ENCODE measurements at places on chromosomes 3 and 15.

GRCh38 chr15:52255935-52256334 lies 39.7 kb downstream of the MYO5C start:
- no peak for DNase-seq

DNA sequence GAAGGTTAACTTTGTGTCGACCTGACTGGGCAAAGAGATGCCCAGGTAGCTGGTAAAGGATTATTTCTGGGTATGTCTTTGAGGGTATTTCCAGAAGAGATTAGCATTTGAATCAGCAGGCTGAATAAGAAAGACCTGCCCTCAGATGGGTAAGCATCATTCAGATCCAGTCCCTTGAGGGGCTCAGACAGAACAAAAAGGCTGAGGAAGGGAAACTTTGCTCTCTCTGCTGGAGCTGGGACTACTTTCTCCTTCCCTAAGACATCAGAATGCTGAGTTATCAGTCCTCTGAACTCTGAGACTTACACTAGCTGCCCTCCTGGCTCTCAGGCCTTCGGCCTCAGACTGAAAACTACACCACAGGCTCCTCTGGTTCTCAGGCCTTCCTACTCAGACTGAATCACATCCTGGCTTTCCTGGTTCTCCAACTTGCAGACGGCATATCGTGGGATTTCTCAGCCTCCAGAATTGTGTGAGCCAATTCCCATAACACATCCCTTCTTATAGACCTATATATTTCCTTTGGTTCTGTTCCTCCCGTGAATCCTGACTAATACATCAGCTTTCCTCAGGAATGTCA lies 982.9 kb downstream of the TUSC7 start:
- no peak for DNase-seq

- no peak for DNase-seq
Measured at GRCh38 chr3:113070681-113071113, 79.9 kb downstream of the GTPBP8 start.

GRCh38 chr3:15926871-15927270 lies 129.1 kb upstream of the ANKRD28 start:
- DNase-seq, result no peak

DNA sequence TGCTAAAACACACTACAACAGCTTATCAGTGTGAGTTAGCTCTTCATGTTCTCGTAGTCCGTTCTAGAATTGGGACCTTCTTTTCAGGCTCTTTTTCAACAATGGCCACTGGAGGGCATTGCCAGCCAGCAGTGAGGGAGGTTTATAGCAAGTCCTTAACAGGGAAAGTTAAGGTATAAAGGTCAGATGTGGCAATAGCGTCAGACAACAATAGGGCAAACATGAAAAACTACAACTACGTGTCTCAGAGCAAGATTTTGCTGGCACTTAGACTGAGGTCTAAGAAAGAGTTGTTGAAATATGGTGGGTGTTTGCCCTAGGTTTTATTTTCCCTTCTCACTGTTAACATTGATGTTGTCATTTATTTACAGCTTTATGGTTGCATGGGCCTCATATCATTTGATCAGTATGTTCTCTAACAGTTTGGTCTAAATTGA lies 161.4 kb downstream of the GMNC start:
- DNase-seq, result peak; percentile 51

DNA sequence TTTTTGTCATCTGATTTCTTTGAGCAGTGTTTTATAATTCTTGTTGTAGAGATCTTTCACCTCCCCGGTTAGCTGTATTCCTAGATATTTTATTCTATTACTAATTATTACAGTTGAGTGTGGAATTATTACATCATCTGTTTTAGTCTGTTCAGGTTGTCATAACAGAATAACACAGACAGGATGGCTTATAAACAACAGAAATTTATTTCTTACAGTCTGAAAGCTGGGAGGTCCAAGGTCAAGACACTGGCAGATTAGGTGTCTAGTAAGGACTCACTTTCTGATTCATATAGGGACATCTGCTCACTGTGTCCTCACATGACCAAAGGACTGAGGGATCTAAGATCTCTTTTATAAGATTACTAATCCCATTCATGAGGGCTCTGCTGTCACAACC lies 121.3 kb upstream of the THBS1 start:
- DNase-seq, result no peak

DNA sequence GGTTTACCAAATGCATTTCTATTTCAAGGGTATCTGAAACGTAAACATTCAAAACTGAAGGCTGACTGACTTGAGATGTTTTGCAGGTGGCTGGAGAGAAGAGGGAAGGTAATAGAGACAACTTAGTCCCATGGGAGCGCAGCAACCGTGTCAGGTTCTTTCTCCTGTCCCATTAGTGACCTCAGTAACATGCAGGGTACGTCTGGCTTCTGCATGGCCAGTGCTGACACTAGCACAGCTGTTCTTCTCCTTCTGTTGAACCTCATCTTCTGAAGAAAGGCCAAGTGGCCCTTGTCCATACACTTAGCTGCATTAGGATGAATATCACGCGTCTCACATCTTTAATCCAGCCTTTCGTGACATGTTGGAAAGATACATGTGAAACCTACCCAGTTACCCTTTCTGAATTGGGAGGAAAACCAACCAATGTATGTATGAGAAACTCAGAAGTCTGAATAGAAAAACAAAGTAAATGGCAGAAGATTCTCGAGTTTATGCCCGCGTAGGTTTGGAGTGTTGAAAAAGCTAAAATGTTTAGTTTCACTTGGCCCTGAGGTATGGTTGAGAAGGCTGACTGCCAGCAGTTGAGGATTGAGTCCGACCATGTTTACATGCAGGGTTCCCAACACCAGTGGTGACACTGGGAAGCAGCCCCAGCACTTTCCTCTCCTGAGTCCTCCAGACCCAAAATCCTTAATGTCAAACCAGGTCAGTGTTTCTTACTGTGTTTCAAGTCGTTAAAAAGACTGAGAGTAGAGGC lies 10.3 kb downstream of the NCBP2 start:
- no peak for DNase-seq

GRCh38 chr15:73928241-73928579 lies 1.9 kb downstream of the LOXL1 start:
- no peak for DNase-seq

- DNase-seq, result no peak
Measured at GRCh38 chr15:64429448-64429847, 30.9 kb upstream of the ZNF609 start.

- no peak for DNase-seq
Measured at GRCh38 chr3:77038468-77038929, 1.4 kb upstream of the ROBO2 start.

GRCh38 chr3:108428586-108428985 lies 81.8 kb downstream of the MYH15 start:
- DNase-seq, result no peak

DNA sequence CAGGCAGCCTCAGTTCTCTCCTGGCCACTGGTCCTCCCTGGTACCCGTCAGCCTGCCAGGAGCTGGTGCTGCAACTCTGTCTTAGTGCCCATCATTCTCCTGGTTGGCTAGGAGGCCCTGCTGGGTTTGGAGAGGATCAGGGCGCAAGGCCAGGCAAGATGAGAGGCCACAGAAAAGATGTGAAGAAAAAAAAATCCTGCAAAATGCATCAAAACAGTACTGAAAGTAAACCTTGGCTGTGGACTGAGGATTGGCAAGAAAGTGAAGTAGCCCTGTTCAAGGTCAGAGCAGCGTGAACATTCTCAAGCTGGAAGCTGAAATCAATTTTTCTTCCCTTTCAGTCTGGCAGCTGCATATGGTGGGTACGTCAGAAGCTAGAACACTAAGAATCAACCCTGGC lies 74.2 kb downstream of the GTF2E1 start:
- no peak for DNase-seq

GRCh38 chr3:58631742-58632141 lies 34.8 kb downstream of the FAM3D start:
- DNase-seq, result no peak

GRCh38 chr3:86152620-86153019 lies 838.3 kb downstream of the VGLL3 start:
- no peak for DNase-seq

GRCh38 chr3:17420668-17421067 lies 321.8 kb downstream of the TBC1D5 start:
- no peak for DNase-seq

- no peak for DNase-seq
Measured at GRCh38 chr3:125382298-125382697, 7.2 kb upstream of the ZNF148 start.

DNA sequence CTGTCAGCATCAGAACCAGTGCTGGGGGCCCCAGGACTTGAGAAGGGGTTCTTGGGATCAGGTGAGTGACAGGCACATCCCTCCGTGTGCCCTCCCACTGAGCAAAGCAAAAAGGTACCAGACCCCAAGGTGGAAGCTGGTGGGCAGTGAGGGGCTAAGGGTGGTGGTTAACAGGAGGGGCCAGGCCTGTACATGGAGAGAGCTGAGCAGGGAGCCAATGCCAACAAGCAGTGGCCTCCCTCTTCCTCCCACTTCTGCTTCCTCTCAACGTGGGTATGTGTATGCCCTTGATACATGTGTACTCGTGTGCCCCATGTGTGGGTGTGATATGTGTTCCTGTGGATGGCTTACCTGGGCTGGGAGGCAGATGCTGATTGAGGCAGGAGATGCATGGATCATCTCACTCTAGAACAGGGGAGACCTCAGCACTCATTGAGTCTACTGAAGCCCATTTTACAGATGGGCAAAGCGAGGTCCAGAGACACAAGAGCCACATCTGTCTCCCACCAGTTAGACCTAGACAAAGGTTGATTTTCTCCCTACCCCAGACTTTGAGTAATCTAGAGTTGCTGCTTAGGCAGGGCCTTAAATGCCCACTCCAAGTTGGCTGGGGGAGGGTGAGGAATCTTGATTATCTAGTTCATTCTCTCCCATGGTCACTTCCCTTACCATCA lies 945 bp downstream of the VIPR1 start:
- no peak for DNase-seq

Measured in HCT116 (cell line).